D721Med (cell line): ENCODE measurements at places on chromosomes 5 and 9.

- DNase-seq: no peak
These were observed 5.2 kb upstream of the ANKS6 start for GRCh38 chr9:98801561-98801960.

DNA sequence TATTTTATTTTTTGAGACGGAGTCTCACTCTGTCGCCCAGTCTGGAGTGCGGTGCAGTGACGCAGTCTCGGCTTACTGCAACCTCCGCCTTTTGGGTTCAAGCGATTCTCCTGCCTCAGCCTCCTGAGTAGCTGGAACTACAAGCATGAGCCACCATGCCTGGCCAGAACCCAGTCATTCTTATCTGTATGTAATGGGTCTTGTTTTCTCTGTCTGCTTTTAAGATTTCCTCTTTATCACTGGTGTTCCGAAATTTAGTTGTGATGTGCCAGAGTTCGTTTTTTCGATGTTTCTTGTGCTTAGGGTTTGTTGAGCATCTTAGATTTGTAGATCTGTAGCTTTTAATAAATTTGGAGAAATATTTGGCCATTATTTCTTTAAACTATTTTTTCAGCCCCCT is 19.2 kb downstream of the SLC25A25 start:
- no peak for DNase-seq

- DNase-seq: no peak
These were observed 22.0 kb downstream of the ADAMTS2 start for GRCh38 chr5:179323026-179323870.

DNA sequence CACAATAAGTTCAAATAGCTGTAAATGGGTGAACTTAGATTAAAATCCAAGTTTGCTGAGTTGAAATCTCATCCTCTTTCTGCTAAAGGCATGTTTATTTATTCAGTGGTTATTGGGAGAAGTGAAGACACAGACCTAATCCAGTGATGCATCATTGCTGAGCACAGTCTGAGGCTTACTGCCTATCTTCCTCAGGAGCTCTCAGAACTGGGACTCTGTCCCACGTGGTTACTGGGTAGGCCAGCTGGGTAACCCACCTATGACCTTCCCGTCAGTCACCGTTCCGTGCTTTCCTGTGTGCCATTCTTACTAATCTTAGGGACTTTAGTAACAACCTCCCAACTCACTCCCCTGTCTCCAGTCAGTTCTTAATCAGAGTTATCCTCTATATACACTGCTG is 226.8 kb upstream of the ATP10B start:
- DNase-seq: no peak

DNA sequence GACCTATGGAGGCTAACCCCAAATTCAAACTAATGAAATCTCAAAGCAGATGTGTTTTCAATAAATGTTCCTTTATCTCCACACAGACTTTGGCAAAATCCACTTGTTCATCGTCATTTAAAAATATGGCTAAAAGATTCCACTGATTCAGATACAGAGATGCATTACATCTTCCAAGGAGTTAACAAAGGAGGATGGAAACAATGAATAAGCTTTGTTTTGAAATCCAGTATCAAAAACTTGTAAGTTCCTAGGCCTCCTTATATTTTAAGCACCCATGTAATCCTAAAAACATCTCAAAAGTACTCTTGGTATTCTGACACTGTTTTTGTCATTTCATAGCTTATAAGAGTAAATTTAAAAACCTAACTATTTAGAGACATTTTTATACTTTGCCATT is 345.6 kb upstream of the ACTBL2 start:
- DNase-seq: no peak

DNA sequence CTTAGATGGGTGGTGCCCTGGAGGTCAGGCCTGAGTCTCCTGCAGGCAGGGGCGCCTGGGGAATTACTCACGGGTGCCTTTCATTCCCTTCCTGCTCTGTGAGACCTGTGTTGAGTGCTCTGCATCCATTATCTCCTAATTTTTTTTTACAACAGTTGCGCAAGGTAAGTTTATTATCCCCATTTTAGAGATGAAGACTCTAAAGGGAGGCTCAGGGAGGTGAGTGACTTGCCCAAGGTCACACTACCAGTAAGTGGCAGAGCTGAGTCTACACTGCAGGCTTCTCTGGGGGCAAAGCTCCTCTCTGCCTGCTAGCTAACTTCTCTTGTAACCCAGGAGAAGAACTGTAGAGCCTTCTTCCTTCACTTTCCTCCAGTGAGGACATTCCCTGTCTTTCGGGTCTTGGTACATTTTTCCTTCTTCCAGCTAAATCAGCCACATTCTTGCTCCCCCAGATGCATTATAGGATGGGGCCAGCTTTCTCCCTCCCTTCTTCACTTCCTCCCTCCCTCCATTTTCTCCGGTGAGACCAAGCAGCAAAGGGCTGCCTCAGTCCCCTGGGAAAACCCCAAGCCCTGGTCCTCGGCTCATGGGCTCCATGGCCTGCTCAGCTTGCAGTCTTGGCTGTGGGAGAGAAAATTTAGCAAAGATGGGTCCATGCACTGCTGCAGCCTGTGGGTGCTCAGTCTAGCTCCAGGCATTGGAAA is 1.8 kb downstream of the PRR7 start:
- no peak for DNase-seq

- no peak for DNase-seq
These were observed 191.5 kb downstream of the CFAP90 start for GRCh38 chr5:7659420-7659819.

DNA sequence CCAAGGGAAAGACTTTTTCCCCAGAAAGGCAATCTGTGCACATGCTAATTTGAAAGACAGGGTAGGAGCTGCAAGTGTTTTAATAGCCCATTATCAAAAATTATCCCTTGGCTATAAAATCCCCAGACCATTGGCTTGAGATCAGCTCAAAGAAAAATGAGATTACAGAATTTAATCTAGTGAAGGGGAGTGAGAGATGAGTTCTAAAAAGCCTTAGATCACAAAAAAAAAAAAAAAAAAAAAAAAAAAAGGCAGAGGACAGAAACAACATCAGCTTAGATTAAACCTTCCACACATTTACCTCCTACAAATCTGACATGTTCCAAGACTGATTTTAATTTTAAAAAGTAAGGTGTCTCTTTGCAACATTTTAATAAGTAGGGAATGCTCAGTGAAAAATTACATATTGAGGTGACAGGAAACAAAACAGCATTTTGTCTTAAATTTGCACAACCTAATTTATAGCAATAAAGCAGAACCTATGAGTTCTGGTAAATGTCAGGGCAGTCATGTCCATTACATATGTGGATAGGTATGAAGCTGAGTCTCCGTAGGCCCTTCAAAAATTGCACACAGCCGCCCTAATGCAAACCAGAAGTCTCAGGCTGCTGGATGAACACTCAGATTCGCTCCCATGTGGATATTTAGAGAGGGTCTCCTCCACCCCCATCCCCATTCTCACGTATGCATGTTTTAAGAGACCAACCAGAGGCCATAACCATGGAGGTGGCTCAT is 43.4 kb downstream of the NFIB start:
- no peak for DNase-seq

GRCh38 chr5:98735806-98736507 is 37.5 kb upstream of the RGMB start:
- DNase-seq: no peak

GRCh38 chr9:73146111-73146815 is 5.4 kb upstream of the ANXA1 start:
- no peak for DNase-seq

GRCh38 chr5:34993951-34994350 is 53.8 kb downstream of the AGXT2 start:
- no peak for DNase-seq

GRCh38 chr9:70835323-70835722 is 286.1 kb downstream of the TRPM3 start:
- no peak for DNase-seq

DNA sequence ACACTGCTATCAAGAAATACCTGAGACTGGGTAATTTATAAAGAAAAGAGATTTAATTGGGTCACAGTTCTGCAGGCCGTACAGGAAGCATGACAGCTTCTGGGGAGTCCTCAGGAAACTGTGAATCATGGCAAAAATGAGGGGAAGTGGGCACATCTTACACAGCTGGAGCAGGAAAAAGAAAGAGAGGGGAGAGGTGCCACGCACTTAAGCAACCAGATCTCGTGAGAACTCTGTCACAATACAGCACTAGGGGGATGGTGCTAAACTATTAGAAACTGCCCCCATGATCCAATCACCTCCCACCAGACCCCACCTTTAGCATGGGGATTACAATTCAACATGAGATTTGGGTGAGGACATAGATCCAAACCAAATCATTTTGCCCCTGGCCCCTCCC is 105.5 kb upstream of the CPLX2 start:
- DNase-seq: no peak

DNA sequence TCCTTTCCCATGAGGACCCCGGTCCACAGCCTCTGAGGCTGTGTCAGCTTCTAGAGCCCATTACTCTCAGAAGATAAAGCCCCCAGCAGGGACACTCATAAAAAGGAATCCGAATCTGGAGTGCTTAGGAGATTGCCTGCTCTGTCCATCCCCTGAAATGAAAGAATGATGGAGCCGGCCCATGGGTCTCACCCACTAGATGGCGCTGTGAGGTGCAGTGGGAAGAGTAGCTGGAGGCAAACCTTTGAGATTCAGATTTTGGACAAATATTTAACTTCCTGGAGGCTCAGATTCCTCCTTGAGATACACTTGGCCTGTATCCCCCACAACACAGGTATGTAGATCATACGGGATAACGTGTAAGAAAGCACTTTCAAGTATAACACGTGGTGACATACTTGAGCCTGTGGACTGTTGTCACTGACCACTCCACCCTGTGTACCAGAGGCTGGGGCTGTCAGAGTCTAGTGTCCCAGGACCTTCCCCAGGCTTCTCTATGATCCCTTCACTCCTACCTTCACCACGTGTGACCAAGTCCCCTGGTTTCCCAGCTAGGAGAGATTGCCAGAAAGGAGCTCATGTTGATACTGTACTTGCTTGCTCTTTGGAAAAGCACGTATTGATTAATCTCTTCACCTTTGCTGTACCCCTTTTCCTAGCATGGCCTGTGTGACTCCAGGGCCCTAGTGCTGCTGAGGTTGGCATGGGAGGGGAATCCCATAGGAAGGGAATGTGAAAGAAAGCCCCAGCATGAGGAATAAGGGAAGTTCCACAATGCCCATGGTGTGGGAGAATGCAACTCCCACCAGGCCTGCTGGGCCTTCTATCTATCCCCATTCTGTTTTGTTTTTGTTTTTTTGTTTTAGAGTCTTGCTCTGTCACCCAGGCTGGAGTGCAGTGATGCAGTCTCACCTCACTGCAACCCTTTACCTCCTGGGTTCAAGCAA is 32.1 kb downstream of the TRMO start:
- no peak for DNase-seq

GRCh38 chr9:21789541-21790037 is 12.8 kb upstream of the MTAP start:
- no peak for DNase-seq

- DNase-seq: no peak
These were observed 193.9 kb downstream of the MEF2C start for GRCh38 chr5:88688984-88689667.

- DNase-seq: no peak
These were observed 9.6 kb downstream of the ENG start for GRCh38 chr9:127844821-127845359.

DNA sequence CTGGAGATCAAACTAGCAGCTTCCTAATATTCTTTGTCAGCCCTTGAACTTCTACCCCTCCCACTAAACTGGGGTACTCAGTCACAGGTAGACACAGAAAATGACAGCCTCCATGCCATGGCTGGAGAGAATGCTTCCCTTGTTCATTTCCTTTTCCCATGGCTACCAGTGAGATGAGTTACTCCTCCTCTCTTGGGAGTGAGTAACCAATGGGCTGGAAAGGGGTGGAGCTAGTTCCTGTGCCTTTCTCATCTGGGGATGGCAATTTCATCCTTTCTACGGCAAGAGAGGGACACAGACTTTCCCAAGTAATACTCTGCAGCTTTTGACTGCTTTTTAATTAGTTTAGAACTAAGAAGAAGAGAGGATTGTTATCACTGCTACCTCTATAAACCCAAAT is 1045.6 kb upstream of the WWC1 start:
- no peak for DNase-seq

- no peak for DNase-seq
These were observed 93.9 kb downstream of the GRIA1 start for GRCh38 chr5:153584126-153584959.

GRCh38 chr5:154728939-154729588 is 26.1 kb upstream of the LARP1 start:
- DNase-seq: no peak

GRCh38 chr9:90795084-90795483 is 6.5 kb upstream of the SYK start:
- no peak for DNase-seq

DNA sequence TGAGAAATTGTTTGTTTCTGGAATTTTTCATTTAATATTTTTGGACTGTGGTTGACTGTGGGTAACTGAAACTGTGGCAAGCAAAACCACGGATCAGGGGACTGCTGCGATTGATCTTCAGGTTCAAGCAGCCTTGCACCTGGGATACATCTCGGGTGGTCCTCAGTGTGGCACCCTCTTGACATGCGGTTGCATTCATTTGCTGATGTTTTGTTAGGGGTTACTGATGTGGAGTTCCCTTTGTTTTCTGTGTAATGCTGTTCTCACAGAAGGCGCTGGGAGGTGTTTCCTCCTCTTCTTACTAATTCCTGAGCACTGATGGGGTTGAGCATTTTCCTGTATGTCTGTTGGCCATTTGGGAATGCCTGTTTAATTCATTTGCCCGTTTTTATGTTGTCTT is 60.4 kb downstream of the EHMT1 start:
- no peak for DNase-seq

- DNase-seq: no peak
These were observed 7.9 kb upstream of the ACSL6 start for GRCh38 chr5:132019337-132019736.

GRCh38 chr5:43514471-43514815 is 505 bp downstream of the C5orf34 start:
- no peak for DNase-seq

DNA sequence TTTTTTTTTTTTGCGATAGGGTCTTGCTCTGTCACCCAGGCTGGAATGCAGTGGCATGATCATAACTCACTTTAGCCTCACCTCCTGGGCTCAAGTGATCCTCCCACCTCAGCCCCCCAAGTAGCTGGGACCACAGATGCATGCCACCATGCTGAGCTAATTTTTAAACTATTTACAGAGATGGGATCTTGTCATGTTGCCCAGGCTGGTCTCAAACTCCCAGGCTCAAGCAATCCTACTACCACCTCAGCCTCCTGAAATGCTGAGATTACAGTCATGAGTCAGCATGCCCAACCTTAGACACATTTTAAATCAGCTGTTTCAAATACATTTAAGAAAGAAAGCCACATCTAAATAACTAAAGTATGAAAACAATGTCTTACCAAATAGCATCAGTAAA is 439.0 kb downstream of the EBF1 start:
- no peak for DNase-seq

GRCh38 chr5:55713871-55714270 is 1.7 kb upstream of the SLC38A9 start:
- DNase-seq: no peak
